Activated CD8-positive, alpha-beta memory T cell treated with anti-CD3 and anti-CD28 coated beads for 4 hours (primary cell): ENCODE measurements at places on chromosomes 16 and 17.

- DNase-seq: no peak
Measured at GRCh38 chr16:50072730-50073129, 7.0 kb downstream of the HEATR3 start.

DNA sequence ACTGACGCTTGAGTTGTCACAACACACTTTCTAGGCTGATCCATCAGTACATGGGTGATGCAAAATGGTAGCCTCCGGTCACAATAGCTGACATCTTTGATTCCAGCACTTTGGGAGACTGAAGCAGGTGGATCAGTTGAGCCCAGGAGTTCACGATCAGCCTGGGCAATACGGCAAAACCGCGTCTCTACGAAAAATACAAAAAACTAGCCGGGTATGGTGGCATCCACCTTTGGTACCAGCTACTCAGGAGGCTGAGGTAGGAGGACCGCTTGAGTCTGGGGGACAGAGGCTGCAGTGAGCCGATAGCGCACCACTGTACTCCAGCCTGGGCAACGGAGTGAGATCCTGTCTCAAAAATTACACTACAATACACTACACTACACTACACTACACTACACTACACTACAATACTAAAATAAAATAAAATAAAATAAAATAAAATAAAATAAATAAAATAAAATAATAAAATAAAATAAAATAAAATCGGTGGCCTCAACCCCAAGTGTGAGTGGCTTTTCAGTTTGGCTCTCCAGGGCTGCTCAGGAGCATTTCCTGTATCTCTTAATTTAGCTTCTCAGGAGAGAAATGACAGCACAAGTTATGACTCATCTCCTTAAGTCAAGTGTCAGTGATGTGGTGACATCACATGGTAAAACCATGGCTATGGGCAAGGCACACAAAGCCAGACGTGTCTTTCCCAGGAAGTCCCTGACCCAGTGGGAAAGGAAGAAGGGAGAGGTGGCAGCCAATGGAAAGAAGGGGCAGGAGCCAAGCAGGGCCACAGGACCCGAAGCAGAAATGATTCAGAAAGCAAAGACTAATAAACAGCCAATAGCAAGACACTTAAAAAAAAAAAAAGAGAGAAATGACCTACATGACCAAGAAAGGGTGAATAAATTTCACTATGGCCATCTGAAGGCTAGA lies 75.3 kb upstream of the TBC1D3K start:
- DNase-seq: no peak

GRCh38 chr17:71765437-71765836 lies 355.4 kb upstream of the SOX9 start:
- no peak for DNase-seq

DNA sequence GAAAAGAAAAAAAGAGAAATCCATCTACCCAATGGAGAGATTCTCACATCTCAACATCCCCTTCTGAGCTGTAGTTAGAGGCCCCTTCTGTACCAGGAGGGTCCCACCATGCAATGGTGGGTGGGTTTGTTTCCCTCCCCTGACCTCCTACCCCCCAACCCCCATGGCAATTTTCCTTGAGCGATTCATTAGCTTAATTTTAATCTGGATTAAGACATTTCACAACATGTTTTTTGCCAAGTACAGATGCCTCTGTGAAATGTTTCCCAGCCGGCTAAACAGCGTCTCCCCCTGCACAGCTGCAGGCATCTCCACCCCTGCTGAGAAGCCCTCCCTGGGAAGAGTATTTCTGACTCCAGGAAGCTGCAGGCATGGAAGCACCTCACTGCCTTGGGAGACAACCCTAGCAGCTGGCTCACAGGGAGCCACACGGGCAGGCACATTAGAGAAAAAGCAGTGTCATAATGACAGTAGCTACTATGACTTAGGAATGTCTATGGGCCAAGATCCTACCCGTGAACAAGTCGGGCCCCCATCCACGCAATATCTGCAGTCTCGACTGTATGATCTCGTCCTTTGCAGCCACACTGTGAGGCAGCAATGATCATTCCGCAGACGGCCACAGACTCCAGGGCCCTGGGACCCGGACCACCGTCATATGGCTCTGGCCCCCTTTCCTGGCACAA lies 117.3 kb downstream of the ADCY9 start:
- no peak for DNase-seq

- no peak for DNase-seq
Measured at GRCh38 chr17:55242476-55242875, 22.3 kb upstream of the HLF start.

GRCh38 chr17:4610162-4610561 lies 25.8 kb downstream of the SMTNL2 start:
- no peak for DNase-seq

DNA sequence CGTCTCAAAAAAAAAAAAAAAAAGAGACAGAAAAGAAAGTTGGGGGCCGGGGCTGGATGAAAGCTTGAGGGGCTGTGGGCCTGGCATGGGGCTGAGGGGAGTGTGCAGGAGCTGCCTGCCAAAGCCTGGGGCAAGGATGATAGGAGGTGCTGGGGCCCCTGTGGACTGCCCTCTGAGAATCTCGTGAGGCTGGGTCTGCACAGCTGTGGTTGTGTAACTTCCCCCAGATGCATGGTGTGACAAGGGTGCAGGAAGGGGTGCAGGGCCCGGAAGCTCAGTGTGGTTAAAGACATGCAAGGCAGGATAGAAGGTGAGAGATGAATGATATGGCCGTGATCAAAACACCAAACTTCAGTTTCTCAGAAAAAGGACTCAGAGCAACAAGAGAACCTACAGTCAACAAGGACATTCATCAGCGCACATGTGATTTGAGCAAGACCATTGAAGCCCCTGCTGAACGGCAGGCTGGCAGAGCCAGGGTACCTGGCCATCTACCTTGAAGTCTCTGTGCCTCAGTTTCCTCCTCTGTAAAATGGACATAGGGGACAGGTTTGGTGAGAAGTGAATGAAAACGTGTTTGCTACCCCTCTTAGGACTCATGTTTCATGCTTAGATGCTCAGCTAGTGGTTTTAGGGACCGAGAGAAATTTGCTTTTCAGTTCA lies 9.6 kb downstream of the IL32 start:
- DNase-seq: peak; percentile 44

DNA sequence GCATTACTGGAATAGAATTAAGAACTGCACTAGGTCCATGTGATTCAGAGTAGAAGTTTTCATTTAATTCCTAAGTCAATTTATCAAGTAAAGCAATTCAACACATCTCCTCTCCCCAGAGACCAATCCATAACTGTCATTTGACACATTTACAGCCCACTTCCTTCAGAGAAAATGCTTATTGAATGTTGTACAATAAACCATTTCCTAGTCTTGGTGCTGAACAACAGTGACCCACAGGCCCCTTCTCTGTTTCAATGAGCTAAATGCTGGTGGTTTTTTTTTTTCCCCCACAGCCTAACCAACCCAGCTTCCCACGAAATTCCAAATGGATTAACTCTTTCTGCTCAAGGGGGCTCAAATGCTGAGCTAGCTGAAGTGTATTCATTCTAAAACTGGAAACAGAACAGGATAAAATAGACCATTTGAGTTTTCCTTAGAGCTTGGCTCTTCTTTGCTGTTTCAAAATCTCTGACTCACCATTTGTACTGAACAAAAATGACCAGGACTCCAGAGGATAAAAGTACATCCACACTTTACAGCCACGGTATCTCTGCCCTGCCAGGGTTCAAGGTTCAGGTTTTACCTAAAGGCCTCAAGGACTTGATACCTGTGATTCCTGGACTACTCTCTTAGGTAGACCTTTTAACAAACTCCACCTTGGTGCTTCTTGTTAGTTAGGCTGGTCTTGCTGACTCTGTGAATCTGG lies 62.3 kb downstream of the TMEM100 start:
- no peak for DNase-seq

DNA sequence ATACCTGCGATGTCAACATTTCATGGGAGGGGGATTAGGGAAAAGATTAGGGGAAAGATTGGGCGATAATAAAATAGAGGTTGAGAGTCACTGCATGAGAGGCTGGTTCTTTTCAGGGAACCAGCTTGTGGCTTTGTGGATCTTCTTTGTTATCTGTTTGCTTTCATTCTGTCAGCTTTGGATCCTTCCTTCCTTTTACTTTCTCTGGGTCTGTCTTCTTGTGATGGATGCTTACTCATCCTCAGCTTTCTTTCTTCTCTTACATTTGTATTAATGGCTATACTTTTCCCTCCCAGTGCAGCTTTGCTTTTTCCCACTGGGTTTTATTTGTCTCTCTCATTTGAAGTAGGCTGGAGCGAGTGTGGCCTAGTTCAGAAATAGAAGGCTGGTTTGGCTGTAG lies 47.1 kb downstream of the RPTOR start:
- no peak for DNase-seq

GRCh38 chr17:82909322-82909904 lies 69.6 kb upstream of the ZNF750 start:
- peak; percentile 13 for DNase-seq

DNA sequence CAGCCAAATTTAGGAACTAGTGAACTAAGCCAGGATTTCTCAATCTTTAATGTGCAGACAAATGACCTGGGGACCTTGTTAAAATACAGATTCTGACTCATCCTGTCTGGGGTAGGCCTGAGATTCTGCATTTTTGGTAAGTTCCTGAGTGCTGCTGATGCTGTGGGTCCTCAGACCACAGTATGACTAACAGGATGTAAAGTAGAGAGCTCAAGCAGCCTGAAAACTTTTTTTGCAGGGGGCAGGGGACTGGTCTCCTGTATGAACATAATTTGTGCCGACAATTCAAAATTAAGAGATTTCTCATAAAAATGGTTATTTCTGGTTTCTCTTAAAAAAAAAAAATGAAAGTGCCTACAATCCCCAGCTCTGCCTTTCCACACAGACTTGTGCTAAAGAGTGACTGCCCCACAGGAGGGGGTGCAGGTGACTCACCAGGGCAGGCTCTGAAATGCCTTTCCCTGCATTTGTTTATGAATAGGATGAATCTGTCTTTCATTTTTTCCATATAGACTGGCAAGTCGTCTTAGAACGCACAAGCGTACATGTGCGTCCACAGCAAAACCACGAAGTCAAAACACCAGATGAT lies 271.5 kb downstream of the PHKB start:
- DNase-seq: no peak

DNA sequence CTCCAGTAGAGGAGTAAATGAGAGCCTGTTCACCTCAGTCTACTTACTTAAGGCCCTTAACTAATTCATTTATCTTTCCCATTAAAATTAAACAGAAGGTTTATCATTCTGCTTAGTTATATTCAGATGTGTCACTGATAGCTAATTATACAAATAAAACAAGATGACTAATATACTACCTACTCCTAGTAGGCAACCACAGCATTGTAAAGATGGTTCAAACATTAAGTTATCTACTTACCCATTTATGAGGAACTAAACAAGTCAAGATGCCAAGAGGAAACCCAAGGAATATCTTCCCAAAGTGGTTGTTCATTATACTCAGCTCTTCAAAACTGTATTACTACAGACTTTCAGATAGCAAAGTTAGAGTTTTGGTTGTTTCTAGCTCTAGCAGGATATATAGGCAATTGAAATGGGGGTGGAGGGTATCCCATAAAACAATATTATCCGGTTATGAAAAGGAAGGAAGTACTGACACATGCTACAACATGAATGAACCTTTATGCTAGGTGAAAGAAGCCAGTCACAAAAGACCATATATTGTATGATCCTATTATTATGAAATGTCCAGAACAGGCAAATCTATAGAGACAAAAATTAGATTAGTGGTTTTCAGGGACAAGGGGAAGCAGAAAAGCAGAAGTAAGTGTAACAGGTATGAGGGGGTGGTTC lies 56.5 kb downstream of the SPAG9 start:
- no peak for DNase-seq

DNA sequence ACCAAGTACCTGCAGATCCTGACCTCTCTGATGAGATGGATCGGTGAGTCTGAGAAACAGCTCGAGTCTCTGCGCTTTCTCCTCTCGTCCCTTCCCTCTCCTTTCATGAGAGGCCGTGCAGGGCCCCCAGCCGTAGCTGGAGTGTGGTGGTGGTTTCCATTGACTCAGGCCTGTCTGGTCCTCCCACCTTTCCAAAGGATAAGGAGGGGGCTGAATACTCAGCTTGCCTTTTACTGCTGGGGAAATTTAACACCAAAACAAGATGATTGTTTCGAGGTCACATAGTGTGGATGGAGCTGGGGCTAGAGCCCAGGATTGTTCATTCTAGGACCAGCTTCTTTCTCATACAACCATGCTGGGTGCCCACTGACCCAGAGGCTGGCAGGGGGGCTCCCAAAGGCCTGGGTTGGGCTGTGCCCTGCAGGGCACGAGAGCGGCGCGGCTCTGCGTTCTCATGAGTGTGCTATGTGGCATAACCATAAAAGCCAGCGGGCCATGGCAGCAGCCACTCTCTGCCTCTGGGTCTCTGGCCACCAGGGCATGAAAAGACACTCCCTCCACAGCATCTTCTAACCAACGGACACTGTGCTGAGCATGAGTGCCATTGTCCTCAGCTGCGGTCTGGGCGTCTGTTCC lies 39.8 kb downstream of the GRIN2C start:
- DNase-seq: no peak

DNA sequence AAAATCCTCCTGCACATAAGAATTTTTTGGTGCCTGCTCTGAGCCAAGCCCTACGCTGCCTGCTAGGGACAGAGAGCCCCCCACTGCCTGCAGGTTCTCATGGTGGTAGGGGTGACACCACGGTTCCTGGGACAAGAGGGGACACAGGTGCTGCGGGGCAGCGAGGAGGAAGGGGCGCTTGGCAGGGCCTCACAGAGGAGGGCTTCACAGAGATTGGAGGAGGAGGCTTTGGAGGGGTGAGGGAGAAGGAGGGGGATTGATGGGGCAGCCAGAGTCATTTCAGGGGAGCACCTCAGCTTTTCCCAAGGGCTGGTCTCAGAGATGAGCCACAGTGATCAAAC lies 29.8 kb upstream of the GSG1L start:
- DNase-seq: no peak

DNA sequence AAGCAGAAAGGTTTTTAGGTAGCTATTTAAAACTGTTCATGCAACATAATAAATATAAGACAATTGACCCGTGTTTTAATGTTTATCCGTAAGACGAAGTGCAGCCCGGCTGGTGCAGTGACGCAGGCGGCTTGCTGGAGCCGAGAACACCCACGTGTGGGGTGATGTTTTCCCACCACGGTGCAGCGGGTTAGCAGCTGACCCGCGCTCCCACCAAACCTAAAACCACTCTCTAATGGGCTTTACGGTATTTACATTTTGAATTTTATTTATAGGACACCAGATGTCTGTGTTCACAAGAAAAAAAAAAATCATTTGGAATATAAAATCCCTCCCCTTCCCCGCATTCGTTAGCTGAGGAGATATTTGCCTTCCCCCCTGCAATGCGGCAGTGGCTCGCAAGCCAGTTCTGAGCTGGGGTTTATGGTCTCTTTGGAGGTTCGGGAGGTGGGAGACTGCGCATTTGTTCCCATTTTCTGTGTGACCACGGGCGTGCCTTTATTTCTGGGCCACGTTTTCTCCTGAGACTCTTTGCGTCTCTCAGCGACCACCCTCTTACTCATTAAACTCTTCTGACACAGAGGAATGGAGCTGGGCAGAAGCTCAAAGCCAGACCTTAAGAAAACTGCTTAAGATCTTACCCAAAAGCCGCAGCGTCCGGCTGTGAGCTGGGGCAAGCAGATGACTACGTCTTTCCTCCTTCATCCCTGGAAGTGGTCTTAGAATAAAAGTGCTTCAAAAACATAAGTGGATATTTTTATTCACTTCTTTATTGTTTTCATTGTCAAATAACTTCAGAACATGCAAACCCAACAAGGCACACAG lies 301.1 kb downstream of the IRF8 start:
- no peak for DNase-seq
